Stimulated activated CD8-positive, alpha-beta memory T cell treated with anti-CD3 and anti-CD28 coated beads, Interleukin-4, amount 100 ng/mL, for 48 hours (primary cell): ENCODE measurements at places on chromosomes 2 and 18.

- DNase-seq, result no peak
Measured at GRCh38 chr18:79496978-79497637, 101.4 kb downstream of the NFATC1 start.

- no peak for DNase-seq
Measured at GRCh38 chr2:218583983-218584850, 15.6 kb downstream of the CNOT9 start.

DNA sequence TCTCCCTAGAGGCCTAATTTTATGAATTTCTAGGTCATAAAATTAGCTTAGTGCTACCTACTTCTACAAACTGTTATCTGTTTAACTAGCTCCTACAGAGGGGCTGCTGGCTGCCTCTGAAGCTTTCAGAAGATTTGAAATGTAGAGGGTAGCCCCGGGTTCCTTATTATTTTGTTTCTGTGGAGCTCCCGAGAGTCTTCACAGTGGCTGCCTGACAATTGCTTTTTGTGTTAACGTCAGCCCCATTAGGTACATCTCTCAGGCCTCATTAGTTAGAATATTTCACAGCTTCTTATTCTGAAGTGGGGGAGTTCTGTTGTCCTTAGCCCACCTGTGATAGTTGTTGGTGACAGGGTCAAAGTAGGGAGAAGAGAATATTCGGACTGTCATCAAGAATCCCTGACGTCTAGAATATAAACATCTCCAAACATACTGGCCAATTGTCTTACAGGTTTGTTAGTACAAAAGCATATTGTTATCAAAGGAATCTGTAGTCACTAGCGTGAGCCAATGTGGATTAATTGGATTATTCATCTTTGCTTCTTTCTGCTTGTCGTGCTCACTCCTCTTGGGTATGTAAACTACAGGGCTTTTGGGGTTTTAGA lies 77.5 kb downstream of the DIS3L2 start:
- DNase-seq, result no peak

DNA sequence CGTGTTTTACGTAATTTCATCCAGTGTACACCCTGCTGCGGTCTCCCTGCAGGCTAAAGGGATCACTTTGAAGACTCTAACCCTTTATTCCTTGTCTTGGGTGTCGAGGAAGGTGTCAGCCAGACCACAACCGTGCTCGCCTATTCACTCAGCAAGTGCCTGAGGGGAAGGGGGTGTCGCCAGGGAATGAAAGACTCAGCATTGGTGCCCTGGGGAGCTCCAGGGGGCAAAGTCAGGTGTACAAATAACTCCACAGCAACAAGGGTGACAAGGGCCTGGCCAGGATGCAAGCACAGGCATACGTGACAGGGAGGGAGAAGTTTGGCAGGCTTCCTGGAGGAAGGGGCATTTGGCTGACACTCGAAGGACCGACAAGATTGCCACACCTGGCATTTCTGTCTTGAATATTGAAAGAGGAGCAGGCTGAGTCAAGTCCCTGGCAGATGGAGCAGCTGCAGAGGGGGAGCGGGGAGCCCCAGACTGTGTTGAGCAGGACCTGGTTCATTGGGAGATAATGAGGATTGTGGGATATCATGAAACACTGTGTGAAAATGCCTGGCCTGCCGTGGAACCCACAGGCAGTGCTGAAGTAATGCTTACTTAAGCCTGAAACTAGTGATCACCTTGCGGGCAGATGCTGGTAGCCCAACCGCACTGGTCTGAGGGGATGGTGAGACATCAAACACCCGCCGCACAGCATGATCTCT lies 93.9 kb downstream of the RHOB start:
- no peak for DNase-seq

GRCh38 chr2:168971261-168971660 lies 59.9 kb downstream of the ABCB11 start:
- no peak for DNase-seq

DNA sequence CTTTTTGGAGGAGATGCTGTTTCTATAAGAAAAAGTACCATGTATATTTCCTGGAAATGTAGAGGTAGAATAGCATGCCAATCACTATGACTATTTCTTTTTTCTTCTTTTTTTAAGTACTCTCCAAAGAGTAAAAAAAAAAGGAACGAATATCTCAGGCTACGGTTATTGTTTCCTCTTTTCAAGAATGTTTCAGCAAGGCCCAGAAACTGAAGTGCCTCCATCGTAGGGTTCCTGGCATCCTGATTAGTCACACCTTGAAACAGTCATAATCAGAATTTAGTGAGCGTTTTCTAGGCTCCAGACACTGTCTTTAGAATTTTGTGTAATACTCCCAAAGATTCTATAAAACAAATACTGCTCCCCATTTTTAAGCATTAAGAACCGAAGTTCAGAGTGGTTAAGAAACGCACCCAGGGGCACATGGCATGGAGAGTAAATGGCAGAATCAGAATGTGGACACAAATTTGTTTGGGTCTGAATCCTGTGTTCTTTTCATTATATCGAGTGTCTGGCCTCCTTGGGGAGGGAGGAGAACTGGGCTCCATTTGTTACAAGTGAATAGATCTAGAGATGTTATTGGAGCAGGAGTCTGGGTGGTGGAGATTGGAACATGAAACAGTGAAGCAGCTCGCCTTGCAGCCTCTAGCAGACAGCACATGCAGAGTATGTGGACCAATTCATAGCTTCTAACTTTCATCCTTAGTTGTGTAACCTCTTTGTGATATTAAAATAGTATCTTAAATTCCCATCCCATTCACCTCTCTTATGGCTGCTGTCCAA lies 26.7 kb downstream of the ZEB2 start:
- no peak for DNase-seq

- no peak for DNase-seq
Measured at GRCh38 chr2:145744541-145745386, 1224.8 kb upstream of the ZEB2 start.

DNA sequence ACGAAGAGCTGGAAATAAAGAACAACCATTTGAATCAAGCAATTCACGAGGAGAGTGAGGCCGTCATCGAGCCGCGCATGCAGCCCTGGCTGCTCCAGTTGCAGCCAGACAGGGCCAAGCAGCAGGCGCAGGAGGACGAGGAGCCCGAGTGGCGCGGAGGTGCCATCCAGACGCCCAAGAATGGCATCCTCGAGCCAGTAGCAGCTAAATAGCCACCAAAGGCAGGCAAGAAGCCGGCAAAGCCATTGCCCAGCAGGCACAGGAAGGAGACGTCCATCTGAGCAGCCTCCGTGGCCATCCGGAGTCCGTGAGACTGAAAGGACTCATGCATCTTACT lies 8.9 kb upstream of the CHST10 start:
- no peak for DNase-seq

- no peak for DNase-seq
Measured at GRCh38 chr2:152486737-152487400, 151.9 kb downstream of the FMNL2 start.

DNA sequence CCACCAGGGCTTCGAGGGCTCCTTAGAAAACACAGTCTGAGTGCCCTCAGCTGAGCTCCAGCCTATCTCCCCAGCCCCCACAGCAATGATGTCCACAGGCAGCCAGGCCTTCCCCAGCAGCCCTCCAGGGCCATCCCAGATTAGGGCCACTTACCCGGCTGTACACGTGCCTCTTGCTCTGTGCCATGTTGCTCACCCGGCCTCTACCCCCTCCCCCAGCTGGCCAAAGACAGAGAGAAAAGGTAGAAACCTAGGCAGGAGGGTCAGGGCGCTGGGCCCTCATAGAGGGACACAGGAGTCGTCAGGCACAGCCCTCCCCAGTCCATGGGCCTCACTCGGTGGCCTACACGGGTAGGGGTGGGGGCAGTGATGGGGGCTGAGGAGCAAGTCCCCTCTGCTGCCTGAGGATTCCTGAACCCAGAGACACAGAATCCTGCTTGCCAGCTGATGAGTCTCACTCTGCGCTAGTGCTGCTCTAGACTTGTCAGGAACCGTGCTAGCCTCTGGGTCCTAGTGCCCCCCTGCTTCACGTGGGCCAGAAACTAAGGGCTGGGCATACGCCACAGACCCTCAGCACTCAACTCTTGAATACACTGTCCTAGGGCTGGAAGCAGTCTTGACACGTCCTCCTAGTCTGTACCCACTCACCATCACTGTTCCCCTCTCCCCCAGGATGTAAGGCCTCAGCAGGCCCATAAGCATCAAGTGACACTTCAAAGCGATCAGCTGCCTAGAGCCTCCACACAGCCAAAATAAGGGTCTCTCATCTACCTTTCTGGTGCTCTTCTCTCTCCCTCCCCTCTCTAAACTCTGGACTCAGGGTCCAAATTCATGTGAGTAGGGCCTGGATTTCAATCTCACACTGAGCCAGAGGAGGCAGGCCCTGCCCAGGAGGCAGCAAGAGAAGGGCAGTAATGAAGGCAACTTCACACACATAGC lies at the start of gene DCTN1:
Gene DCTN1, minus strand, starts transcription at position 461 of the 939 bp plus-strand sequence. Its CDS starts 274 bp downstream, at position 187.
- peak; percentile 47 for DNase-seq

- DNase-seq, result no peak
Measured at GRCh38 chr2:234310166-234310565, 186.7 kb downstream of the ARL4C start.

DNA sequence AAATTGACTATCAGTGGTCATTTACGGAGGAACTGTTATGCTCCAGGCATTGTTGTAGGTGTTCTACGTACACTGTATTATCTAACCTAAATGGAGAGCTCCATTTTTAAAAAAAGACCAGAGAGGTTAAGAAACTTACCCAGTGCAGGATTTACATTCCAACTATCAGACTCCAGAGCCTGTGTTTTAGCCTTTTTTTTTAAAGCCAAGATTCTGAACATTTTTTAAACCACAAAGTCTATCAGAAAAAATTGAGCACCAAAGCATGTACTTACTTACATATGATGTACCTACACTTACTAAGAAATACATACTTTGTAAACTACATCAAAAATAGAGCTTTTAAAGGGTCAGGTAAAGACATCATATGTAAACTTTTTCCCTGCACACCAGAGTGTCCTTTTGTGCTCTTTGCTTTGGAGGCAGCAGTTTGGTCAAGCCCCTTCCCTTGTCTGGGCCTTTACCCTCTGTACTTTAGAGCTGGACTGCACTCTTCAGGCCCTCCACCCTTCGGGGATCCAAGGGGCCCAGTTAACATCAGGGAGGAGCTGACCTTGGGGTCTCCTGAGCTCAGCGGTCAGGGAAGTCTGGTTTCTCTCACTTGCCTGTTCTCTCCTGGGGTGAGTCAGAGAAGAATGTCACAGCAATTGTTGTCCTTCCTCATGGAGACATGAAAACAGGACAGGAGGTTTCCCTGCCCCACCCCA lies 58.4 kb downstream of the ITGB1BP1 start:
- DNase-seq, result no peak

GRCh38 chr2:174117951-174118930 lies 130.1 kb downstream of the OLA1 start:
- DNase-seq, result no peak

DNA sequence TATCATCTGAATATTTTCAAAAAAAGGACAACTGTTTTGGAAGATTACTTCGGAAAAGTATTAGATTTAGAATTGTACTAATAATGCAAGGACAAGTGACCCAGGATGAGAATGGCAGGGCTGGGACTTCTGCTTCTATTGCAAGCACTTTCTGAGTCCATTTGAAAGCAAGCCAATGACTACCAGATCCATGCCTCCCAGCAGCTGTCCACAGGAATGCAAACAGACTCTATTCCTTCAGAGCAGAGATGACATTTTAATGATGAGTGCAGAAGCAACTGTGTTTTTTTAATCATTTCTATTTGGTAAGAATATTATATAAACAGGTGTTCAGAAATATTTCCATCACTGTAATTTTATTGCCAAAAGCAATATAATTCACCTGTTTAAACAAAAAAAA lies 456.7 kb downstream of the SOX11 start:
- no peak for DNase-seq

GRCh38 chr2:176873403-176873802 lies 339.2 kb upstream of the HNRNPA3 start:
- DNase-seq, result no peak

DNA sequence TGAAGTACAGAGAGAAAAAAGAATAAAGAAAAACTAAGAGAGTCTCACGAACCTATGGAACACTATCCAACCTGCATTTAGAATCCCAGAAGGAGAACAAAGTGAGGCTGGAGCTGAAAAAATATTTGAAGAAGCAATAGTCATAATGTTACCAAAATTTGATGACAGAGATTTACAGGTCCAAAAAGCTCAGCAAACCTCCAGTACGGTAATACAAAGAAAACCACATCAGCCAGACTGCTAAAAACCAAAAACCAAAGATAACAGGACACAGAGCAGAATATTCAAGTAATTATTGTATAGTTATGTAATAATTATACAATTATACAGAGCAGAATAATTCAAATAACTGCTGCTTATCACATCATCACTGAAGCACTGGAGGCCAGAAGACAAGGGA lies 23.7 kb downstream of the ATL2 start:
- no peak for DNase-seq

GRCh38 chr2:119567292-119567691 lies 23.0 kb downstream of the CFAP221 start:
- DNase-seq, result no peak

DNA sequence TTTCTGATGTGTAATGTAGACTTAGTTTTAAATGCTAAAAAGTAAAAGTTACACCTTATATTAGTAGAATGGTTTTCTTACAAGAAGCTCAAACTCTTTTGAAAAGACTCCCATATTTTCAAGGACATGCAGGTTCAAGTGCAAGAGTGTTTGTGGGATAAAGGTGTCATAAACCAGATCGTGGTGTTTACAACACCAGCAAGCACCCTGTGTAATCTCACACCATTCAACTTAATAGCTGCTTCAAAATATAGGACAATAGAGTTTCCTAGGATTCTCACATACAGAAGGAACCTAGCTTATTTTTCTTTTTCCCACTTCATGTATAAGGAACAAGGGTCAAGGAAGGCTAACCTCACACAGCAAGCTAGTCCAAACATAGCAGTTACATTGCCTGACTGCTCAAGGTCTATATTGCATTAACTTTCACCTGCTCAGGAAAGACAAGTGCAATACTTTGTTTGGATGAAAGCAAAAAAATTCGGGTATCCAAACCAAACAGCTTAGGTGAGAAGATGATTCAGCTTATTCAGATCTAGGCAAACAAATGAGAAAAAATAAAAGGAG lies 172.3 kb downstream of the IKZF2 start:
- DNase-seq, result no peak

- DNase-seq, result no peak
Measured at GRCh38 chr18:78080081-78080480, 830.4 kb downstream of the GALR1 start.
